T-helper 9 cell (primary cell): ENCODE measurements at places on chromosomes 11 and 22.
A peak's percentile ranks its signal among the peaks of the same experiment; 100 is the strongest.

DNA sequence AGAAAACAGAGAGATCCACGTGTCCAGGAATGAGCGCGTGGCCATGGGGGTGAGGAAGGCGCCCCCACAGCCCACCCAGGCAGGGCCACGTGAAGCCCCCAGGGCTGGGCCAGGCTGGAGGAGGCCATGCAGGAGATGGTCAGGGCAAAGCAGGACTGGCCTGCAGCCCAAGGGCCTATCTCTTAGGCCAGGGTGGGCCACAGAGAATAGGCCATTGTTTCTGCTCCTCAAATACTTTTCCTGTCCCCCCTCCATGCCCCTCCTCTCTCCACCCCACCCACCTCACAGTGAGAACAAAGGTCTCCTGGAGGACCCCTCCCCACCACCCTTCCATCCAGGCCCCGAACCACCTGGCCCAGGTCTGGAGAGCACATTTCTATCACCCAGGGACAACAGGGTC lies 8.3 kb upstream of the CDC42EP1 start:
- no peak for DNase-seq

DNA sequence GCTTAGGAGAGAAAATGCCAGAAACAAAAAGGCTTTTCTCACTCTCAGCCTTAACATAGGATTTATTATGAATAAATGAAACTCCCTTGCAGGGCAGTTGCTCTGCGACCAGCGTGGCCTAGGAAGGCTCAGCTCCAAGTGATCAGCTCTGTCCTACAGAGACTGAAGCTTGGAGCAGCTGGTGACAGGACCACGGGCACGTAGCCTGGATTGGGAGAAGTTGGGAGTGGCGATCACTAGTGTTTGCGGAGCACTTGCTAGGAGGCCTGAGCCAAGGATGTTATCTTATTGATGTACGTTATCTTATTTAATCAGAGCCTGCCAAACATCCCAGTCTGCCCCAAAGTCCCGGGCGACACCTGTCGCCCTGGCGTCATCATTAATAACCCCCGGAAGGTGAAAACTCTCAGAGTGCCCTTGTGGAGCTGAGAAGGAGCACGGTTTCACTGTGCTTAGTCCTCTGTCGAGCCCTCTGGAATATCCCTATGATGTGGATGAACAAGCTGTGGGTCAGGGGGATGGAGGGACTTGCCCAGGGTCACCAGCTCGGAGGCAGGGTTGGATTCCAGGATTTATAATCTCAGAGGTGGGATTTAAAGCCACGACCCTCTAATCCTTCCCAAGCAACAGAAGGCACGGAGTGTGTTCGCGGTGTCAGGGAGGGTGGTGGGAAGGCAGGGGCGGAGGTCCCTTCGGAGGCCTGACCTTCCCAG lies 40.8 kb upstream of the SMIM38 start:
- no peak for DNase-seq

DNA sequence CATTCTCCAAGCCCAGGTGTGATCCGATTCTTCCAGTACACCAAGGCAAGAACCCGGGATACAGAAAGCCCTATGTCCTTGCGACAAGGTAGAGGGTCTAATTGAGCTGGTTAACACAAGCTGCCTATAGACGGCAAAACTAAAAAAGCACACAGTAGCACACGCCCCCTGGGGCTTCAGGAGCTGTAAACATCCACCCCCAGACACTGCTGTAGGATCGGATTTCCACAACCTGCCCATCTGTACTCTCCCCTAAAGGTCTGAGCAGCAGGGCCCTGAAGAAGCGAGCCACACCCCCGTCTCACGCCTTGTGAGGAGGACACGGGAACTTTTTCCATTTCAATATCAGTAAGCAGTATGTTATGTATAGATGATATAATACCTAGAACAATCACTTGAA lies 624.7 kb downstream of the BUD13 start:
- DNase-seq, result no peak

DNA sequence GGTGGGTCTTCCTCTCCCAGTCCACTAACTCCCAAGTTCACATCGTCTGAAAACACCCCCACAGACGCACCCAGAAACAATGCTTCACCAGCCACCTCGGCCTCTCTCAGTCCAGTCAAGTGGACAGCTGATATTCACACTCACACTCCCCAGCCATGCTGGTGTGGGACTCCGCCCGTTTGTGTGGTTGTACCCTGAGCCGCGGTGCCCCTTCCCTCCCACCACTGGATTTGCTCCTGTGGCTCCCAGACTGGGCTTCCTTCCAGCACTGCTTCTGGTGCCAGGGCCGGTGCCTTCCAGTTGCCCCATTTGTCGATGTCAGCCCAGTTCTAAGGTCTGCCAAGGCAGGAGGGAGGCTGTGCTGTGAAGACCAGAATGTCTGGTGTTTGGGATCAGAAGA lies 37.9 kb upstream of the PLET1 start:
- no peak for DNase-seq

GRCh38 chr22:22800716-22801115 lies 86.9 kb upstream of the IGLL5 start:
- no peak for DNase-seq

DNA sequence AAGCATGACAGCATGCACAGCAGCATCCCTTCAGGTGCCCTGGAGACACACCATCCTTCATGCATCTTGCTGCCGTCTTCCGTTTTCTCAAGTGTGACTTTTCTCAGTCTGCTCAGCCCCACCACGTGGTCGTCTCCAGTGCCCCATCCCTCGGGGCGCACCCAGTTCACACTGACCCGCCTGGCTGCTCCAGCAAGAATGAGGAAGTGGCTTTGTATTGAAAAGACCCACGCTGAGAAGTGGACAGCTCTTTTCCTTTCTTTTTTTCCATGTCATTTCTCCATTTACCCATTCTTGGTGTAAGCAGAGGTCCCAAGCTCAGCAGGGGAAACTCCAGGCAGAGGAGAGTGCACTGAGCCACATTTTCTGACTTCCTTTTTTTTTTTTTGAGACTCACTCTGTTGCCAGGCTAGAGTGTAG lies 14.5 kb downstream of the SERPINH1 start:
- DNase-seq, result no peak

DNA sequence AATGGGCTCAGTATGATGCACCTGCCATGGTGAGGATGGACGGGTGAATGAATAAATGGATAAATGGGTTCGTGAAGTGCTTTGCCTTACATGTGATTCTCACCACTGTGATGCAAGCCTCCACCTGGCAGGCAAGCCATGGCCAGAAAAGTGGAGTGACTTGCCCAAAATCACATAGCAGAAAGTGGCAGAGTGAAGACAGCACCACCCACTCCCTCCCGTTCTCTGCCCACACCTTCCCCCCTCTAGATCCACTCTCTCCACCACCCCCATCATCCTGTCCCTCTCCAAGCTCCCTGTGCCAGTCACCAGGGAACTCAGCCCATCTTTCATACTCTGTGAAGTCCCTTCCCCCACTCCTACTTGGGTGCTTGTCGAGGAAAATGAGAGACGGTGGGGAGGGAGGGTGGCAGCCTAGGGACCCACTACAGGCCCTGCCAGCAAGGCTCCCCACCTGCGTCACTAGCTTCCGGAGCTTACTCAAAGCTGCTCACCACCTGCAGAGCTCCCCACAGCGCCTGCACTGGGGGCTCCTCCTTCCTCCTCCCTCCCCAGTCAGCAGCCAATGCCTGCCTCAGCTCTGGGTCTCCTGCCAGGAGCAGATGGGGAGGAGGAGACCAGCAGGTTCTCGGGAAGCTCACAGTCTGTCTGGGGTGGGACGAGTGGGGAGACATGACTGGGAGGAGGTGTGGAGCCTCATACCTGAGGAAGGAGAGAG lies 82.3 kb downstream of the PDE2A start:
- DNase-seq, result peak; percentile 23

DNA sequence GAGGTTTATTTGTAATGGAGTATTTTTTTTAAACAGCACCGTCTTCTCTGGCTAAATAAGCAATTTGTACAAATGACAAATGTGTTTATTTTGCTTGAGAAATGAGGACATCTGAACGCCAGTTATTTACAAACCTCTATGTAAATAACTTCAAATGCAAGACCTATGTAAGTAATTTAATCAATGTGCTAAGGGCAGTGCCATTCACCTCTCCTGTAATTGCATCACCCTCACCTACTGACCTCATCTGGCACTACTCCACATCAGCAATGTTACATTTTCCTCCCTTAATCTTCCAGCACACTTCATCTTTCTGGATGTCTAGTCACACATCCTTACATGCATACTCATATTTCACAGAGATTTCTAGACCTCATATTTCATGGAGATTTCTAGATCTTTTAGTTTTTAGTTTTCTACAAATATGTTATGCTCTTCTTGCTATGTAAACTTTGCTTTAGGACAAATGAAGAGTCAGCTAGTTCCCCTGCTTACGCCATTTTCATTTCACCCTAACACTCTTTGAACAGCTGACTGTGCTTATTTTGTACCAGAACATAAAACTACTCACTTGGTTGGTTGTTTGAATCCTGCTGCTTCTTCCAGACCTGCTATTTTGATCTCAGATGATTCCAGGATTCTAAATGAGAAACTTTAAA lies 238.6 kb downstream of the GRM5 start:
- no peak for DNase-seq

- DNase-seq, result no peak
Observed at GRCh38 chr22:32644252-32645100, 157.0 kb upstream of the TIMP3 start.

GRCh38 chr11:70672991-70673653 lies 274.8 kb downstream of the CTTN start:
- no peak for DNase-seq

DNA sequence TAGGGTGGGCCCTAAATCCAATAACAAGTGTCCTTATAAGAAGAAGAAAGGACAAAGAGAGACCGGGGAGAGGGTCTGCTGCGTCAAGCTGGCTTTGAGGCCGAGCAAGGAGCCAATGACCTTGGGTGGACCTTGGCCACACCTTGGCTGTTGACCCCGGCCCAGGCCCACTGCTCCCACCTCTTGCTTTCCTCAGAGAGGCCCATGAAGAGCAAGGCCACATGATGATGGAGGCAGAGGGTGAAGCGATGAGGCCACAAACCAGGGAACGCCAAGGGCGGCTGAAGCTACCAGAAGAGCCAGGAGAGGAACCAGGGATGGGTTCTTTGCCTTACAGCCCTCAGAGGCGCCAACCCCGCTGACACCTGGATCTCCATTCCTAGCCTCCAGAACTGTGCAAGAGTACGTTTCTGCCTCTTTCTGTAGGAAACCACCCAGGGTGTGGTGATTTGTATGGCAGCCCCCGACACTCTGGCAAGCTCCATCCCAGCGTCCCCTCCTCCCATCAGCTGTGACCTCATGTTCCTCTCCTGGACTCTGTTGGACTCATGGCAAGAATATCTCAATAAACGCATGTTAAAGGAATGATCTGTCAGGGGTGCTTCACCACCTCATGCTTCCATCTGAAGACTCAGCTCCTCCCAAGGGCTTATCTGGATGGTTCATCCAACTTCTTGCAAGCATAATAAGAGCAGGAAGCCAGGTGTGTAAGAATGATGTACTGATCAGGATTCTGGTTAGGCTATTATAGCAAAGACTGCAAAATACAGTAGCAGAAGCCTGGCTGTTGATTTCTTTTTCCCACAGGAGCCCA lies 41.6 kb upstream of the LINC01488 start:
- DNase-seq, result no peak

DNA sequence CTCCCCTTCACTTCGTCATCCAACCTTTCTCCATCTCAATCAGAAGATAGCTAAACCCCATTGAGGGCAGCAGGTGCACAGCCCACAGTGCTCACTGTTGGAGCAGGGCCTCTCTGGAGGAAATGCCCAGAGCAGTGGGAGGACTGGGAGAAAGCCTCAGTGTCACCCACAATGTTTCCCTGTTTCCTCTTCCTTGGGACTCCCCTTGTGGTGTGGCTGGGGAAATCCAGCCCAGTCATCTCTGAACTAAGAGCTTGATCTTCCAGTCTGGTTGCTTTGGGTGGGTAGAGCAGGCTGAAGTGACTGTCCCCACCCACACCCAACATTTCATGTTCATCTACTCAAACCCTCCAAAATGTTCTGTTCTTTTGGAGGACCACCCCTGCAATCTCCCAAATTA lies 29.8 kb upstream of the EED start:
- DNase-seq, result no peak

DNA sequence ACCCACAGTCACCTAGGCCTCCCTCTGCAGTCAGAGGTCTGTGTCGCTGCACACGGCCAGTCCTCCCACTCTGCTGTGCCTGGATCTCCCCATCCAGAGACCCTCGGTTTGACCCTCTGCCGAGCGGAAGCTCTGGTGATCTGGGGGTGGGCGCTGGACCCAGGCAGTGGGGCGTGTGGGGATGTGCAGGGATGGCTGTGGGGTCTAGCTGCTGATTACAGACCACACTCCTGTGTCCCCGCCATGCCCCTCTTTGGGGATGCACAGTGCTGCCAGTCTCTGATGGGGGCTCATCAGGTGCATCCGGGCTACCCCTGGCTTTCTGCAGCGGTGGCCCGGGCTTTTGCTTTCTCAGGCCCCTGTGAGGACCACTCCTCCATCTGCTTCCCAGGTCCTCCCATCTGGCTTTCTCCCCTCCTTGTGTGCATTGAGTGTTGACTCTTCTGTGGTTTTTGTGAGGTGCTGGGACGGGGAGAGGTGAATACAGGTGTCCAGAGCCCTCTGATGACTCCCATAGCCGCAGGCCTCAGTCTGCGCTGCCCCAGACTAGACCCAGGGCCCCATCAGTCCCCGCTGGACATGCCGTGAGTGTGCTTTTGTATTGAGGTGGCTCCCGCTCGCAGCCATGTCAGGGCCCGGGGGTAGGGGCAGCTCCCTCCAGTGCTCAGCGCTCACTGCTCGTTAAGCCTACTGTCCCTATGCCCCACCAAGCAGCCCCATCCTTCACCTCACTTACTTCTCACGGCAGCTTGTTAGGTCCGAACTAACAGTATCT lies 251.6 kb downstream of the TBC1D22A start:
- no peak for DNase-seq

DNA sequence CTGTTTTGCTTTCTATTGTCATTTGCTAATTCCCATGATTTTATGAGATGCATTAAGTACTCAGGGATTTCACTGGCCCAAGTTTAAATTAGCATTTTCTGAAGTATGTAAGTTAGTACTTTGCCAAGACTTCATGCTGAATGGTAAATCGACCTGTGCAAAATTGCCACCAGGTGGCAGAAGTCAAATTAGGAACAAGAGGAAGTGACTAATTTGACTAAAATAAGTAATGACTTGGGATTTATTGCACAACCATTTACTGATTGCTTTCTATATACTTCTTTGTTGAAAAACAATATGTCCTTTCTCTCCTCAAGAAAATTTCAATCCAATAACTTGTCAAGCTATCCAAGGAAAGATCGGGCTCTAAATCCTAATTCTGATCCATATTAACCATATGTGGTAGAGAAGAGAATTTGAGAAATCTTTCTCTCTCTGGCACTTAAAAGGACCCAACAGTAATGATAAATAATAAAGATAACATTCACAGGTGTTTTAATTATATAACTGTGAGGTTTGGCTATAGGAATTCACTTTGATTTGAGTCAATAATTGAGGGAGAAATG lies 253.7 kb upstream of the CHORDC1 start:
- DNase-seq, result no peak

DNA sequence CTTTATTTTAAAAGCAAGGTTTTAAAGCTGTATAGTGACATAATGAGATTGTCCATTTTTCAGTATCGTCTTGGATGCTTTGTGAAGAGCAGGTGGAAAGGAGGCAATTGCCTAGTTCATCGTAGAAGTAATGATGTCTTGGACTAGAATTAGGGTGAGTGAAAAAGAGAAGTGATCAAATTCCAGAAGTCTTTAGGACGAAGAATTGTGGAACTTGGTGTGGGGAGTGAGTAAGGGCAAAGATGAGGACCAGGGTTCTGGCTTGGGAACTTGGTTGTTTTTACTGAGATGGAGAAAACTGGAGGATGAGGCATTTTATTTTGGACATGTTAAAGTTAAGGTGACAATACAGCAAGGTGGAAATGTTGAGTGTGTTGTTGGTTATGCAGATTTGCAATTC lies 1.2 kb downstream of the ILK start:
- DNase-seq, result no peak

- DNase-seq, result no peak
Observed at GRCh38 chr11:79189055-79189454, 251.8 kb downstream of the TENM4 start.
